ENCODE measurements at places on chromosomes 6 and 20.

DNA sequence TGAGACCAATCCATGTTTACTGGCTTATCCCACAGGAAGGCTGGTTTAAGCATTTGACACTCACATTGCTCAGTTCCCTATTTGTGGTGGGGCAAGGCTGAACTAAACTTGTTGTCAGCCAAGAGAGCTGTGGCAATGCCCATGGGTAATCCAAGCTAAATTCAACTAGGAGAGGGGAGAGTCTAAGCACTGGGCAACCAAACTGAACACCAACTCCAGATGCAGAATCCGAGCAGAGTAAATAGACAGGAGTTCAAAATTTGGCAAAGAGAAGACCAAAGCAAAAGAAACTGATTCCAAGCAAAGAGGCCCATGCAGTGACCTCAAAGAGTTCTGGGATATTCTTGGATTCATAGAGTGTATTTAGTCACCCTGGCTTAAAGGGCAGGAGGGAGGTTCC is 106.5 kb upstream of the NT5E start:
- H3K27me3 ChIP-seq: no peaks in the 10 kb centered on the region
- H3K4me3 ChIP-seq: no peak overlapping the region
- no peaks in the 10 kb centered on the region for H3K36me3 ChIP-seq
- DNase-seq: no peak

DNA sequence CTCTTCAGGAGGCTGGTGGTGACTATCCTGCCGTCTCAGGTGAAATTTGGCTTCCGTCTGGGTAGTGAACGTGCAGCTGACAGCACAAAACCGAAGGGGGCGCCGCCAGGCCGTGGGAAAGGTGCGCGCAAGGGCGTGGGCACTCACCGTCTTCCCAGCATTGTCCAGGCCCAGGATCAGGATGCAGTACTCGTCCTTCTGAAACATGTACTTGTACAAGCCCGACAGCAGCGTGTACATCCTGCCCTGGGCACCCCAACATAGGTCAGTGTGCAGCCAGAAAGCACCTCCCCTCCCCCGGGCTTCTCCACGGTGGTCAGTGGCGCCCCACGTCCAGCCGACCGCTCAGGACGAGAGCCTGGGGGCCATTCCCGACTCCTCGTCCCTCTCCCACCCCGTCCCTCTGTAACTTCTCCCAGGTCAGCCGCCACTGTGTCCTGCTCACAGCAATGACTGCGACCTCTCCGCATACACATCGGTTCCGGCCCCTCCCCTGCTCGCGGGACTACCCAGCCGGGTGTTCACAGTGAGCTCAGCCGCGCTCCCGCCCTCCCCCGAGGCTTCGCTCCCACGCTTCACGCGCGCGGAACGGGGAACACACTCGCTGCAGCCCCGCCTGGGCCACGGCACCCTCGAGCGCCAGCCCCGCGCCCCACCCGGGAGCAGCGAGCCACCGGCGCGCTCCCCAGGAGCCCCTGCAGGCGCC is 771 bp downstream of the ARFRP1 start:
- H3K27me3 ChIP-seq: no peaks in the 10 kb centered on the region
- H3K36me3 ChIP-seq: peaks cover 65% of the 10 kb centered on the region
- peaks cover 4% of the 10 kb centered on the region for H3K4me1 ChIP-seq

- H3K27me3 ChIP-seq: no peaks in the 10 kb centered on the region
- peaks cover 10% of the 10 kb centered on the region for H3K4me1 ChIP-seq
- DNase-seq: peak; percentile 85
- H3K4me3 ChIP-seq: no peak overlapping the region
- H3K36me3 ChIP-seq: no peaks in the 10 kb centered on the region
Observed at GRCh38 chr6:34656378-34657036, 40.1 kb downstream of the ILRUN start.

DNA sequence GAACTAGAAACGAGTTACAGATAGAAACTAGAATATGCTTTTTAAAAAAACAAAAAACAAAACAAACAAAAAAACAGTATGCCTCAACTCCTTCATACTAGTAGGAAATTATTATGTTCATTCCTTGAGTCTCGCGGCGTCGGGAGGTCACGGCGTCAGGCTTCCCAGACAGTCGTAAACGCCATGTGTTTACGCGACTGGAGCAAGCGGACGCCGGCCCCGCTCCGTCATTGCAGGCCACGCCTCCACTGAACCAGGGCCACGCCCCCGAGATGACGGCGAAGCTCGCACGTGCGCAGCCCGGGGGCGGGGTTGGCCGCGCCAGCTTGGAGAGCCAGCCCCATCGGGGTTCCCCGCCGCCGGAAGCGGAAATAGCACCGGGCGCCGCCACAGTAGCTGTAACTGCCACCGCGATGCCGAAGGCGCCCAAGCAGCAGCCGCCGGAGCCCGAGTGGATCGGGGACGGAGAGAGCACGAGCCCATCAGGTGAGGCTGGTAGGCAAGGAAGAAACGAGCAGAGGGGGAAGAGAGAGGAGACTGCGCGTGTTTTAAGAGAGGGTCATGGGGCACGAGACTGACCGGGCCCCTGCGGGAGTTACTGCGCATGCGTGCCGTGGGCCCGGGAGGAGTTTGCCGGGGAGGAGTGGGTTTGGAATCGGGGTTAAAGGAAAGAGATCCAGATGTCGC is at the start of gene ABCF1:
Gene ABCF1 (plus strand): TSS at position 368 of the 687 bp plus-strand sequence. CDS start 46 bp downstream, at position 414.
- H3K4me1 ChIP-seq: peaks cover 10% of the 10 kb centered on the region
- DNase-seq: peak; percentile 100
- peaks cover 11% of the 10 kb centered on the region for H3K36me3 ChIP-seq

- no peak for DNase-seq
- H3K4me3 ChIP-seq: no peak overlapping the region
- H3K27me3 ChIP-seq: no peaks in the 10 kb centered on the region
- no peak overlapping the region for H3K27ac ChIP-seq
- no peaks in the 10 kb centered on the region for H3K36me3 ChIP-seq
- no peaks in the 10 kb centered on the region for H3K4me1 ChIP-seq
Observed at GRCh38 chr6:22526736-22527135, 42.6 kb upstream of the HDGFL1 start.
